CD4-positive, alpha-beta T cell treated with Interleukin-10 for 1 hour (primary cell): ENCODE measurements at places on chromosomes 2 and 18.

DNA sequence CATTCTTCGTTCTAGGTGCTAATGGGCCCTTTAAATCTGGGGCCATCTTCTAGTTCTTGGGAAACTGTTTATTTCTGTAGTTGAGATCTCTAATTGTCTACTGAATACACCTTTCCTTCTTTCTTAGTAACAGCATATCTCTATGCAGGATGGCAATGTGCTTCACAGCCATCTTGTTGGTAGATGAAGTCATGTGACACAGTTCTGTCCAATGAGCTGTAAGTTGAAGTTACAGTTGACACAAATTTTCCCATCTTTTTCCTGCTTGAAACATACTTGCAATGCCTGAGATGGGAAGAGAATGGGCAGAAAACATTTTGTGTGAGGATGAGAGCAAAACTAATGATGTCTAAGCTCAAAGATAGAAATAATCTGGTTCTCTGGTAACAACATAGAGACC lies 57.3 kb upstream of the PHLPP1 start:
- DNase-seq, result no peak

DNA sequence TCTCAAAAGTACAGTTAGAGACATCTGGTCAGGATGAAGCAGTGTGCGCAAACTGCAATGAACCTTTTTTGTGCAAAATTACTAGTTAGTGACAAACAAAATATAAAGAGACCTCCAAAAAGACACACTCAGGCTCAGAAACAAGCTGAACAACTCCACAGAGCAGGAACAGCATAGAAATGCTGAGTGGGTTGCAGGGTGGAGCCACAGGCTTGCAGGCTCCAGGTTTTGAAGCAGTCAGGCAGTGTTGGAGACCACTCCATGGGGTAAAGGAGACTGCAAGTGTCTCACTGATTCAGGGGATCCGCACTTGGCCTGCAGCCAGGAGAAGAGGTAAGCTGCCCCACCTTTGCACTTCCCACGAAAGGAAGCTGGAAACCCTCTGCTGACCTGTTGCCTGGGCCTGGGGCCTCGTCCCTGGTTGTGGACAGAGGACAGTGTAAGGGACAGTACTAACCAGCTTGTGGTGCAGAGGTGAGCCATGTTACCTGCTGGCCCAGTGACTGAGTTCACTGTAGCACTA lies 36.4 kb downstream of the CFAP221 start:
- no peak for DNase-seq

DNA sequence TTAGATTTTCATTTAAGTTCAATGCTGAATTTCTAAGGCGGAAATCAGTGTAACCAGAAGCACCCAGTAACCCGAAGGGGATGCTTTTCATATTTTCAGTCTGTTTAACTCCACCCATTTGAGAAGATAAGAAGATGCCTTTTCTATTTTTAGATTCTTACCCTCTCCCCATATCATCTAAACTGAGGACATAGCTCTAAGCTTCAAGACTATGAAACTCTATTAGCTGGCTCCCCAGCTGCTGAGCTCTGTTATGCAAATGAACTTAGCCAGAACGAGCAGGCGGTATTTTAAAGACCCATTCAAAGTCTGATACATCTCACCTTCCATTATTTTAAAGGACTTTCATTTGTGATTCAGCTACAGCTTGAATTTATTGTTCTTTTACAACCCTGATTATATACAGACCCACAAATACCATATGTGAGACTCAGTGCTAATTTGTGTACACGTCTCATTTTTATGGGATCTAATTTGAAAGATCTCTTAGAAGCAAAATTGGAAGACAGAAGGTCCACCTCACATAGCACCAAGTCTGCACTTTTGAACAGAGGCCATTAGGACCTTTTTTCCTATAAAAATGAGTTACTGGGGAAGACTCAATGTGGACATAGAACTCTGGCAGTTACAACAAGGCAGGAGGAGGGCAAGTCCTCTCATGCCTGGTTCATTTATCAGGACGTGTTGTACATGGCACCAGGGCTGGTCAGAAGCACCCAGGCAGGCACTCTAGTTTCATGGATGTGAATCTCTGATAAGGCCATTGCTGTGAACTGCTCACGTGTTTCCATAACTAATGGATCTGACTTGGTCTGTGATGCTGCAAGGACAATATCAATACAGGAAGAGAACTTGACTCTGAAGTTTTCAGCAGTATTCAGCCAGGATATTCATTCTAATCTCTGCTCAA lies 16.3 kb downstream of the CDC42EP3 start:
- DNase-seq, result peak; percentile 31

- no peak for DNase-seq
These were observed 33.4 kb downstream of the XRCC5 start for GRCh38 chr2:216142540-216142939.

DNA sequence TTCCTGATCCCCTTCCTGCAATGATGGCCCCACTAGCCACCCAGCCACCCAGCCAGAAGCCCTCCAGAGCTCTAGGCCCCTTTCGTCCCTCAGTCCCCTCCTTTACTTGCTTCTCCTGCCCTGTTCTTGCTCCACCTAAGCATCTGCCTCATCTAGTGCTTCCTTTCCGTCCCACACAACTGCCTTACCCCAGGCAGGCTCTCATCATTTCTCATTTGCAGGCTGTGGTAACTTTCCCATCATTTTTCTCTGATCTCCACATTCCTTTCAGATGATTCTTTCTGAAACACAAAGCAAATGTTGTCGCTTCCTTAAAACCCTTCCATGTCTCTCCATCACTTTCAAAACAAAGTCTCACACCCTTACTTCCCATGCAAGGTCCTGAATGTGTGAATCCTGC lies 459.8 kb downstream of the METTL4 start:
- no peak for DNase-seq

GRCh38 chr2:75375646-75376582 lies 176.6 kb upstream of the TACR1 start:
- no peak for DNase-seq

DNA sequence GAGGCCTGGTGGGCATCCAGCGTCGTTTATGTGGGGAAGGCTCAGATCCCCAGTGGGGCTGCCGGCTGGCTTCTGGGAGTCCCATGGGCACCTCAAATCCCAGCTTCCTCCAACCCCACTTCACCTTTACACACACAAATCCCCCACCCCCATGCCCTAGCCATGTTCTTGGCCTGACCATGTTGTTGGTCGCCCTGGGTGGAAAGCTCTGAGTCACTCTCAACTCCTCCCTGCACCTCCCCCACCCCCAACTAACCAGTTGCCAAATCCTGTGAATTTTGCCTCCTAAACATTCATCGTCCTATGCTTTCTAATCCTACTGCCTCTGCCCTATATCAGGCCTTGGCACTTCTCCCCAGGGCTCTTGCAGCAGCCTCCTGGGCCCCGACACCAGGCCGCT lies 6.4 kb downstream of the TNS1 start:
- DNase-seq, result no peak

GRCh38 chr2:26792720-26793119 lies 6.9 kb downstream of the CENPA start:
- no peak for DNase-seq

- no peak for DNase-seq
These were observed 776.1 kb upstream of the SOX11 start for GRCh38 chr2:4916094-4916493.

GRCh38 chr2:186695081-186695756 lies 1.4 kb downstream of the FAM171B start:
- DNase-seq, result no peak

DNA sequence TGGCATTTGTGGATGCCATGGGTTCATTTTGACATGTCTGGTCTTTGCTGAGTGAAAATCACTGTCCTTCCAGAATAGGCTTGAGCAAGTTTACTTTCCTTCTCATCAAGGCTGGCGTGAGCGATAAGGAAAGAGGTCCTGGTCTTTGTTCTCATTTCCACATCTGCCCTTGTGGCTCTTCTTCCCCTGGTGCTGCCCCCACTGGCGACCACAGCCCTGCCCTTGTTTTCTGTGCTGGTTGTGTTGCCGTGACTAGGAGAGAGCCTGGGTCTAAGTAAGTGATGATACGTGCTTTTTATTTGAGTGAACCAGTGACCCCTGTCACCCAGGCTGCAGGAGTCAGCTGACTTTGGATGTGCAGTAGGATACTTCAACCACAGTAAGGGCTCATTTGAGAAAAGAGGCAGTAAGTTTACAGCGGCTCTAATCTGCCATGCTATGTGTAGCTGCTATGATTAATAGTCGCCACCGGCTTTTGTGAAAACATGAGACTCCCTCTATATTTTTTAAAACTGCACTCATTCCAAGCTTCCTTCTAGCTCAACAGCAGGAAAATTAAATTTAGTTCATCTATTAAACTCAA lies 441.7 kb downstream of the RNF144A start:
- no peak for DNase-seq

GRCh38 chr2:108585436-108585835 lies 51.2 kb downstream of the LIMS1 start:
- DNase-seq, result no peak

GRCh38 chr2:240134466-240134865 lies 1.6 kb downstream of the COPS9 start:
- no peak for DNase-seq

DNA sequence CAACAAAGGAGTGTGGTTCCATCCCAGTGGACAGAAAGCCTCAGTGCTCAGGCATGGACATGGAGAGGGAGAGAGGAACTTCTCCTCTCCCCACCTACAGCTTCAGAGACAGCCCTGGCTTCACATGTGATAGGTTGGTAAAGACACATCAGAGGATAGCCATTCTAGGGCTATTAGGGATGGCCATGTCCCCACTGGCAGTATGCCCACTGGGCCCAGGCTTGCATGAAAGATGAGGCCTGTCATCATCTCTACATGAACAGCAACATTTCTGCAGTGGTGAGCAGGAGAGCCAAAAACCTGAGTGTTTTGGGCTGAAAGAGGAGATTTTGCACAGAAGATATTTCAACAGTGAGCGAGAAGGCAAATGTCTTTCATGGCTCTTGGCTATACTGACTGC lies 517.2 kb downstream of the NR4A2 start:
- DNase-seq, result no peak

DNA sequence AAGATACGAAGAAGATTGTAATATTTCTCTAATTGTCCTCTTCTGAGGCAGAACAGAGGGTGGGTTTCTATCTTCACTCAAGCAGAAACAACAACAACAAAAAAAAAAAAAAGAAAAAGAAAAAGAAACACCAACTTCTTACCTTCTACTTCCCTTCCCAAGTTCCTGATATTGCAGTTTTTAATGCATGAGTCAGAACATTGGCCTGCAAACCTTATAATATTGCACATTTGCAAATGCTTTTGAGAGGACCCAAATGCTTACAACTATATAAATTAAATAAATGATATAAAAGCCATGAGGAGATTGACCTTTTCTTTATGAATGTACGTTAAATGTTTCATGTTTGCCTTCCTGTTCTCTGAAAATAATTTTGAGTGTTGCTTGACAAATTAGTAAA lies 37.3 kb downstream of the PAX3 start:
- no peak for DNase-seq

DNA sequence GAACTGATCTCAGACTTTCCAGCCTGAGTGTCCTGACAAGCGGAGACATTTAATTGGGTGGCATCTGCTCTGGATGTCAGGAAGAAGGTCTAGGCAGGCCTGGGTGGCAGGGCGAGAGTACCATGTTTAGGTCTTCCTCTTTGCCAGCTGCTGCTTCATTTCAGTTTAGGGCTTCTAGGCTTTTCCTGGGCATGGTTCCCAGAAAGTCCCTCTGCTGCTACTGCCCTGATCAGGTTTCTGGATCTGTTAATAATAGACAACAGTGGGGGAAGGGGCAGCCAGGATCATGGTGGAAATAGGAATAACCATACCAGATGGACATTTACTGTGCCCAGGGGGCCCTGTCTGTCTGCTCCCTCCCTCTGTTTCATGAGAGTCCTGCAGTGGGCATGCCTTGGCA lies 2.3 kb upstream of the PLCD4 start:
- DNase-seq, result no peak

GRCh38 chr2:8682719-8683667 lies 1.1 kb downstream of the ID2 start:
- DNase-seq, result peak; percentile 51
